ENCODE measurements at places on chromosomes 4 and X.

DNA sequence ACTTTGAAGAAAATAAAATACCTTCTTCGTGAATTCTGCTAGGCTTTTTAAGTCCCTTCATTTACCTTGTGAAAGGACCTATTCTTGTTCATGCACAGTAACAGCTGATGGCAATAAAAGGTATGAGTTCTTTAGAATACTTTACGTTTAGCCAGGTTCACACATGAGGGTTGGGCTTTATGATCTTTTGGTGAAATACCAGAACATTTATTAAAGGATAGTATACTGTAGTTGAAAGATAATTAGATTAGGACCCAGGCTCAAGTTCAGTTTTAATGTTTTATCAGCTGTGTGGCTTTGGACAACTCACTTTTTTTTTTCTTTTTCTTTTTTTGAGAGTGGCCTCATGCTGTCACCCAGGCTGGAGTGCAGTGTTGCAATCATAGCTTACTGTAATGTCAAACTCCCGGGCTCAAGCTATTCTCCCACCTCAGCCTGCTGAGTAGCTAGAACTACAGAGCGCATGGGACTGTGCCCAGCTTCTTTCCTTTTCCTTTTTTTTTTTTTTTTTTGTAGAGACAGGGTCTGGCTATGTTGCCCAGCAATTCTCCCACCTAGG is 28.2 kb upstream of the NEIL3 start:
- DNase-seq = no peak

- DNase-seq = no peak
Measured at GRCh38 chr4:183632689-183633088, 26.3 kb downstream of the RWDD4 start.

DNA sequence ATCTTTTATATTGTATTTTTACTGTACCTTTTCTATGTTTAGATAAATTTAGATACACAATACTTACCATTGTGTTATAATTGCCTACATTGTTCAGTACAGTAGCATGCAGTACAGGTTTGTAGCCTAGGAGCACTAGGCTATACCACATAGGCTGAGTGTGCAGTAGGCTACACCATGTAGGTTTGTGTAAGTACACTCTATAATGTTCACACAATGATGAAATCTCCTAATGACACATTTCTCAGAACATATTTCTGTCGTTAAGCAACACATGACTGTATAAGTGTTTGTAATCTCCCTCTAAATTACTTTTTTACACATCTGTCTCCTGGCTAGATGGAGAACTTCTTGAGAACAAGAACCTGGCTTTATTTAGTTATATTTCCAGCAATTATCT is 40.3 kb downstream of the UCHL1 start:
- DNase-seq = no peak

GRCh38 chr4:134365852-134366251 is 164.3 kb upstream of the PABPC4L start:
- DNase-seq = no peak

GRCh38 chr4:117986321-117986720 is 48.0 kb upstream of the NDST3 start:
- DNase-seq = no peak

GRCh38 chr4:158025131-158025530 is 147.7 kb downstream of the GASK1B start:
- no peak for DNase-seq

DNA sequence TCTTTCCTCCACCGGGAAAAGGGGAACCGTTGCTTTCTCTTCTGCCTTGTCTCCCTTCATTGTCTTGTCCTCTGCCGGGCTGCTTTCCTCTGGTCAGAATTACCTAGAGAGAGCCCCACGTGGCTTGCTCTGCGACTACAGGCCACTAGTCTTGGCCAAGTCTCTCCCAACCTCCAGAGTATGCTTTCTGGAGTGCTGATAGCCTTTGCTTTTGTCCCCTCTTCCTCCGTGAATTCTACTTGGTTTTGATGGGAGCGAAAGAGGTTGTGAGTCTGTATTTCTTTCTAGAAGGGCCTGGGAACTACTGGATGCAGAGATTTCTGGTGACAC is 5.3 kb upstream of the POU4F2 start:
- no peak for DNase-seq

DNA sequence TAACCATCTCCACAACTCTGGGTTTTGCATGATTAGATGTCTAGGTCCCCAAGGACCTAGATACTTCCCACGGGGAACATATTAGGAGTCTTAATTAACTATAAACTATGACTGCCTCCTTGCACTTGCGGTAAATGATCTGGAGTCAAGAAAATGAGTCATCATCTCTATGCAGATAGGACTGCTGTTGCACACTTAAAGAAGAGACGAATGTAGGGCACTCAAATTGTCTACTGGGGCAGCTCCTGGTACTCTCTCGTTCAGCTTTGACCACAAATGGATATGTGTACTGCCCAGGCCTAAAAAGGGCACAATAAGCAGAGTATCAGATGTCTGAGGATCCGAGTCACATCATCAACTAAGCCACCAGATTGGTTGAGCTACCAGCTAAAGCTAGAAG is 1783.4 kb upstream of the AGA start:
- no peak for DNase-seq

GRCh38 chr4:32158961-32159360 is 1438.8 kb downstream of the PCDH7 start:
- no peak for DNase-seq

DNA sequence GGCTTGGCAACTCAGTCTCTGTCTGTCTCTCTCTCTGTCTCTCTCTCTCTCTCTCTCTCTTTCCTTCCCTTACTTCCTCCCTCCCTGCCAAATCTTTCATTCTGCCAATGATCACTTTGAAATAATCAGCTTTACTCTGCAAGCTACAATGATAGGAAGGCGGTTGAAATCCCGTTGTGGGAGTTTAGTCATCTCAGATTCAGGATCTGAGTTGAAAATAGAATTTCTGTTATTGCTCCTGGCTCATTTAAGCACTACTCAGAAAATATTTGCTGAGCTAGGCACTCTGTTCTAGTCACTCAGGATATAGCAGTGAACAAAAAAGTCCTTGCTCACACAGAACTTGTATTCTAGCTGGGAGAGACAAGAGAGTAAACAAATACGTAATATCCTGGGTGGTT is 56.3 kb upstream of the DCTD start:
- no peak for DNase-seq

GRCh38 chr4:134201216-134202161 is at the start of gene PABPC4L:
PABPC4L (minus strand) TSS chr4:134201789; CDS start chr4:134201019, 770 bp downstream.
- DNase-seq = no peak

GRCh38 chr4:3285558-3286334 is 7.1 kb upstream of the RGS12 start:
- no peak for DNase-seq

DNA sequence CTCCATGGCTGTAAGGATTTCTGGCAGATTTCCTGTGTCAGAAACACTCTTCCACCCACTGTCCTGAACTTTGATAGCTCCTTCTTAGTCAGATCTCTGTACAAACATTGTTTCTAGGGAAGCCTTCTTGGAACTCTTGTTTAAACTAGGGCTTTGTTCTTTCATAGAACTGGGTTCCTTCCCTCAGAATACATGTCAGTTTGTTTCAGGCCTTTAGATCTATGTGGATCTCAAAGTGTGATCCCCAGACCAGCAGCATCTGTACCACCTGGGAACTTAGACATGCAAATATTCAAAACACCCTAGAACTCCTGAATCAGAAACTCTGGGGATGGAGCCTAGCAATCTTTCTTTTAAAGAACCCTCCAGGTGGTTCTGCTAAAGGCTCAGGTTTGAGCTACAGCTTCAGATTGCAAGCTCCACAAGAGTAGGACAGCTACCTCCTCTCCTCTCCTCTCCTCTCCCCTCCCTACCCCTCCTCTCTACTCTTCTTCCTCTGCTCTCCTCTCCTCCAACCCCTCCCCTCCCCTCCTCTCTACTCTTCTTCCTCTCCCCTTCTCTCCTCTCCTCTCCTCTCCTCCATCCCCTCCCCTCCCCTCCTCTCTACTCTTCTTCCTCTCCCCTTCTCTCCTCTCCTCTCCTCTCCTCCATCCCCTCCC is 12.7 kb downstream of the RASSF6 start:
- no peak for DNase-seq

Measured in stimulated activated CD4-positive, alpha-beta T cell treated with anti-CD3 and anti-CD28 coated beads, Interleukin-15, amount 100 ng/mL, for 24 hours (primary cell).